HT-29 (cell line): ENCODE measurements at places on chromosomes 11 and 22. TPM values are rescaled to one million over a fixed set of nuclear protein-coding genes. Genes with fewer than 3 reads are reported as not detected.

DNA sequence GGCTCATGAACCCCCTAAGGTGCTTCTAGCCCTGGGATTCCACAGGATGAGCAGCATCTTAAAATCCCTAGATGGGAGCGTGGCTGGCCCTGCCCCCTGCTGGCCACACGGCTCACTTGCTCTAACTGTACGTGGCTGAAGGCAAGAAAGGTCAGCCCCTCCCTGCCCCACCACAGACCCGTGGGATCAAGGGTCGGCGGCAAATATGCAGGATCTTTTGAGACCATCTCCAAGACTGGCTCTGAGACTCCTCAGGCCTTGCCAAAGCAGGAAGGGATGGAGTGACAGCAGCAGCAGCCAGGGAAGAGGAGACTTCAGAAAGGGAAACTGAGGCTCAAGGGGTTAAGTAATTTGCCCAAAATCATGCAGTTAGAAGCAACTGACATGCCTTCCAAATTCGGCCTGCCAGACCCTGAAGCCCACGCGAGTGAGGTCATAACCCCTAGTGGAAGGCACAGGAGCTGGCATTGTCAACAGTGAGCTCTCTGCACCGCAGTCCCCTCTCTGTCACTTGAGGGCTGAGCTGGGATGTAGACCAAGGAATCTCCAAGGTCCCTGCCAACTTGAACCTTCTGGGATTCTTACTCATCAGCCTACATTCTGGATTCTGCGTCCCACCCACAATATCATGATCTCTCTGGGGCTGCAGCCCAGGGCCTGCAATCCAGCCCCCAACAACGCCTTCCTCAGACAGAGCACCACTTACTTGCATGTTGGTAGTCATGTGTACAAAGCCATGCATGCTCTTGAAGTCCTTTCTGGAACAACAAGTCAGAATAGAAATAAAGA, 31.4 kb downstream of the CREB3L1 start:
- DNase-seq: peak; percentile 74

GRCh38 chr11:76228071-76228874, 22.0 kb upstream of the WNT11 start:
- no peak for DNase-seq

- peak; percentile 65 for DNase-seq
Observed at GRCh38 chr11:88484873-88485621, 147.5 kb upstream of the CTSC start.

GRCh38 chr11:42161886-42162285, 702.4 kb upstream of the LRRC4C start:
- no peak for DNase-seq

DNA sequence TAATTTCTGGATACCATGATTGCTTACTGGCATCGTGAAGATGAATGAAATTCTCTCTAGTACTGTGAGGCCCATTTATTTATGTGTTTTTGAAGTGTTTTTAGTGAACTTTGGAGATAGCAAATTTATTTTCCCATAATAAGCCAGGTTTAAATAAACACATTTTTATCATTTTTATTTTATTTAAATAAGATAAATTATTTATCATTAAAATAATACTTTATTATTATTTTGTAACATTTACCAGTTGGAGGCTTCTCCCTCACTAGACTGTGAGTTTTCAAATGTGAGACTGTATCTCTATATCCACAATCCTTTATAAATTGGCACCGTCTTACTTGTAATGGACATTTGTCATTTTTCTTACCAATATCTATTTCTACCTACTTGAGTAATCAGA, 351.7 kb downstream of the METTL15 start:
- no peak for DNase-seq

DNA sequence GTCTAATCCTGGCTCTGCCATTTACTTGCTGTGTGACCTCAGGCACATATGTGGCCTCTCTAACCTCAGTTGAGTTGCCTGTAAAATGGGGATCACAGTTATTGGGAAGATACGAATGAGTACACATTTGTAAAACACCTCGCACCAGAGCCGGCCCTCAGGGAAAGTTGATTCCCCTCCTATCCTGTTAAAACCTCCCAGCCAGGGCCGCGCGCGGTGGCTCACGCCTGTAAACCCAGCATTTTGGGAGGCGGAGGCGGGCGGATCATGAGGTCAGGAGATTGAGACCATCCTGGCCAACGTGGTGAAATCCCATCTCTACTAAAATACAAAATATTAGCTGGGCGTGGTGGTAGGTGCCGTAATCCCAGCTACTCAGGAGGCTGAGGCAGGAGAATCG, 7.8 kb upstream of the MYBPC3 start:
- DNase-seq: no peak

DNA sequence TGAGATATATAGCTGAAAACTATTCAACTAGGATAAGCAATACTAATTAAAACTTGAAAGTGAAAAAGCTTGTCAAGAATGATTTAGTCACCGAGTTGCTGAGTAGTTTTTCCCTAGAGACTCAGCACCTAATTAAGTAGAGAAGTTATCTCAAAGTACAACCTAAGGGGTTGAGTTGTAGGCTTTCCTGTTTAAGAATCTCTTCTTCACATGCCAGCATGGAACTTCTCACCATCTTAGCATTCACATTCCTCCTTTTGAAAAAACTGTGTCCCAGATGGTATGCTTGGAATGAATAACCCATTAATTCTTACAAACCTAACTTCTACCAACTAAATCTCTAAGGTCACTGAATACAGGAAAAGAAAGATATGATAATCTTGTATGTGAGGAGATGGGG, 303.3 kb upstream of the ZC3H12C start:
- no peak for DNase-seq

- peak; percentile 59 for DNase-seq
Observed at GRCh38 chr11:35629914-35630313, 11.7 kb downstream of the FJX1 start.

GRCh38 chr11:116972691-116973090, 125.5 kb downstream of the SIK3 start:
- DNase-seq: no peak

GRCh38 chr22:32622744-32623110, 148.1 kb downstream of the FBXO7 start:
- DNase-seq: no peak

GRCh38 chr11:65606876-65607613, 7.0 kb downstream of the MAP3K11 start:
- peak; percentile 97 for DNase-seq

LRRC74B gene
- 0.13 TPM in 1 of 2 replicates, not detected in the other for total RNA-seq

LRRC4C gene
- not detected in 2 replicates for total RNA-seq
